Left lung (tissue), 14 donors: ENCODE measurements at places on chromosomes 5 and 9. TPM values are rescaled to one million over a fixed set of nuclear protein-coding genes. Genes with fewer than 3 reads are reported as not detected.

The NDUFB6 gene
- polyA plus RNA-seq: 61.0 TPM

The IL3 gene
- not detected for polyA plus RNA-seq

DNA sequence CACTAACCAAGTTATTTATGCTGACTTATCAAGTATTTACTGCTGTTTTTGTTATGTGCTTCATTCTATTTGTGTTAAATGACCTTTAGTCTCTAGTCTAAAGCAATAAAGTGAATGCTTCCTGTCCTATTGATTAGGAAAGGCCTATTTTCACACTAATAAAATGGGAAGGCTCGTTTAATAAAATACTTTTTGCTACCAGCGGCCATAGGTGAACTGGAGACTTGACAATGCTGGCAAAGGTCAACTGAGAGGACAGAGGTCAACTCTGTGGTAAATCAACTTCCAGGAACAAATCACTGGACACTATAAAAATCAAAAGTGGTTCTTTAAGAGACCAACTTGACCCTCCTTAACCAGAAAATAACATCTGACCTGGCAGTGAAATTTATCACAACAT, 634.3 kb downstream of the ISL1 start:
- no peak for DNase-seq

DNA sequence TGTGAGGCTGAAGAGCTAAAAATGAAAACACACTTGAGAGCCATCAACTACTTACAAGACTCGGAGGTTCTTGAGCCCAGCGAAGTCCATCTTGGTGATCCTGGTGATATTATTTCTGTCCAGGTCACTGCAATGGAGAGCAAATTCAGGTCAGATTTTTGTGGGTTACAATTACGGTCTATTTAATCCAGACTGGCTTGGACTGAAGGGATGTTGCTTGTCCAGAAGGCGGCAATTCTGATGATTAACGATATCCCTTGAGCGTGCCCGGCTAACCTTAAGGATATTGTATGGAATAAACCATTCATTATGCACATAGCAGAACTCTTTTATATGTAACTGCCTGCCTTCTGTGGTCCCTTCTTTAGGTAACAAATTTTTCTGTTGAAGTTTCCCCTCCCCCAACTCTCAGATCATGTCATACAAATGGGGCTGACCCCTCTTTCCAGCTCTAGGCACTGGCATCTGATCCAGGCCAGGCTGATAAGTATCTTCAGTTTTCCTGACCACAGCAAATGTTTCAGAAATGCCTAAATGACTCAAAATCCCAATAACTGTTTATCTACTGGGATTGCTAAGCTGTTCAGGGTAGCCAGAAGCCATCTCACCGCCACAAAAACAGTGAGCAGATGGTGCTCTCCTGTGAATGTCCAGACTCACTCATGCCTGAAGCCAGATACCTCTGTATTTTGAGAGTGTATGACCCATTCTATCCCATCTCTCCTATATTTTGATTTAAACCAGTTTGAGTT, 49.4 kb downstream of the SLIT3 start:
- no peak for DNase-seq

GRCh38 chr9:37382982-37383357, 39.5 kb upstream of the GRHPR start:
- DNase-seq: no peak

DNA sequence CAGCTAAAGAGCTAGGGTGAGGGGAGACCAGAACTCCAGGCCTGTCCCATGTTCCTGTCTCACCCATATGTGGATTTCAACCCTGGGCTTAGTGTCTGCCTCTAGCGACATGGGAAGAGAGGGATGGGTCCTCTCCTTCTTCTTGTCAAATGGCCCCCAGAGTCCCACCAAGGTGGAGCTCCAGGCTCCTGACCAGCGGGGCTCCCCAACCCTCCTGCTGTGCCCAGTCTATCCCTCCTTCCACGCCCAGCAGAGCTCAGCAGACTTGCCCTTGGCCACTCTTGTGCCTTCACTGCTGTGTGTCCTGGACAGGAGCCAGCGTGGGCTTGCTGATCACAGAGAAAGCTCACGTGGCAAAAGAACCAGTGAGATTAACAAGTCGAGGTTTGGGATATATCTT, 123.0 kb upstream of the GABRP start:
- DNase-seq: no peak
